ENCODE measurements at places on chromosomes 3 and 15.

- DNase-seq = no peak
These were observed 80.4 kb downstream of the TRANK1 start for GRCh38 chr3:36864180-36865053.

GRCh38 chr3:117407317-117407716, 697.7 kb downstream of the TUSC7 start:
- DNase-seq = no peak

DNA sequence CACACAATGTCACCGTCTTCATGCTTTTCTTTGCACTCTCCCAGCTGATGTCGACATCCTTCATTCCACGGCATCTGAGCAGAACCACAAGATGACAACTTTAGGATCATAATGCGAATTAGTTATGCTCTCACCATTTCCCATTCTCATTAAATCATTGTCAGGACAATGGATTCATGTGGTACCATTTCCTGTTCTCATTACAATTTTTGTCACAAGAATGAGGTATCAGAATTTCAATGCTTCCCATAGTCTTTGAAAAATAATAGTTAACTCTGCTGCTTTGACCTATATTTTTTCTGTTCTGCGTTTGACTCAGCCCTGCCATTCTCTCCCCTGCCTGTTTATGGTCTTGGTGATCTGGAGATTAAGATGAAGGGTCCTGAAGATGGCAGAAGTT, 175.7 kb upstream of the MDFIC2 start:
- DNase-seq = no peak

GRCh38 chr3:25604107-25604805, 60.5 kb downstream of the TOP2B start:
- no peak for DNase-seq

DNA sequence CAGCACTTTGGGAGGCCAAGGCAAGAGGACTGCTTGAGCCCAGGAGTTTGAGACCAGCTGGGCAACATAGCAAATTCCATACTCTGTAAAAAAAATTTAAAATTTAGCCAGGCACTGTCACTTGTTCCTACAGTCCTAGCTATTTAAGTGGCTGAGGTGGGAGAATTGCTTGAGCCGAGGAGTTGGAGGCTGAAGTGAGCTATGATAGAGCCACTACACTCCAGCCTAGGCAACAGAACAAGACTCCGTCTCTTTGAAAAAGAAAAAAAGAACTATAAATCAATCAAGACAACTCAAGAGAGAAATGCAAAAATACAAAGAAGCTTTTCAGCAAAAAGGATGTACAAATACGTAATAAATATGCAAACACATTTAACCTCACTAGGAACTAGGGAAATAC, 78.8 kb downstream of the TJP1 start:
- DNase-seq = no peak

- DNase-seq = no peak
These were observed 10.2 kb downstream of the TADA3 start for GRCh38 chr3:9781978-9782603.

- no peak for DNase-seq
These were observed 597.4 kb downstream of the RSL24D1 start for GRCh38 chr15:54599386-54599785.

GRCh38 chr3:122006267-122006666, 15.8 kb downstream of the ILDR1 start:
- DNase-seq = no peak

GRCh38 chr15:73571346-73571745, 61.8 kb downstream of the NPTN start:
- DNase-seq = no peak

DNA sequence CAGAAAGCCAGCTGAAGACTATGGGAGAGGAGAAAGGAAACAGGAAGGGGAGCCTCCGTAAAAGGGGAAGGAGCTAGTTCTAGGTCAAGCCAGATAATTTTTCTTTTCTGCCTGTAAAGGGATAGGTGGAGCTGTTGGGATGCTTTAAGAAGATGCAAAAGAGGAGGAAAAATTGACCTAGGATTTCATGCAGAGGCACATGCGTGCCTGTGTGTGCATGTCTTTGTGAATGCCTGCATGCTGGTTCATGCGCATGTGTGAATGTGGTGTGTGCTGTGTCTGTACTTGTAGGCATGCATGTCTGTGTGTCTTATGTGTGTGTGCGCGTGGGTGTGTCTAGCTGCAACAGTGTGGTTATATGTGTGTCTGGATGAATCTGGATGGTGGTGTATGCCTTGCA, 27.3 kb downstream of the CCDC33 start:
- no peak for DNase-seq

GRCh38 chr15:98668566-98669308, 20.4 kb downstream of the IGF1R start:
- DNase-seq = no peak

GRCh38 chr3:52310861-52311575, 5.1 kb upstream of the DNAH1 start:
- no peak for DNase-seq

DNA sequence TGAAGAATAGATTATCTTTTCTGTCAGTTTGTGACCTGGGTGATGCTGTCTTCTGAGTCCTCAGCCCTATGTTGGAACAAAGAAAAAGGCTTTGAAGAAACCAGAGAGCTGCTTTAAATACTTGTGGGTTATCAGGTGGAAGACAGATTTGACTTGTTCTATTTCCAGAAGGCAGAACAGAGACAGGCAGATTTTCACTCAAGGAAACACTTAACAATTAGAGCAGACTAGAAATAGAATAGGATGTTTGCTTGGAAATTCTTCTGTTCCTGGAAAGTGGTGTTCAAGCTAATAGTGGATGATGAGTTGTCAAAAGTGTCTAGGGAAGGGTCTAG, 219.4 kb downstream of the UBE2E2 start:
- no peak for DNase-seq

GRCh38 chr15:92714477-92715401, 59.2 kb upstream of the FAM174B start:
- DNase-seq = peak; percentile 68

DNA sequence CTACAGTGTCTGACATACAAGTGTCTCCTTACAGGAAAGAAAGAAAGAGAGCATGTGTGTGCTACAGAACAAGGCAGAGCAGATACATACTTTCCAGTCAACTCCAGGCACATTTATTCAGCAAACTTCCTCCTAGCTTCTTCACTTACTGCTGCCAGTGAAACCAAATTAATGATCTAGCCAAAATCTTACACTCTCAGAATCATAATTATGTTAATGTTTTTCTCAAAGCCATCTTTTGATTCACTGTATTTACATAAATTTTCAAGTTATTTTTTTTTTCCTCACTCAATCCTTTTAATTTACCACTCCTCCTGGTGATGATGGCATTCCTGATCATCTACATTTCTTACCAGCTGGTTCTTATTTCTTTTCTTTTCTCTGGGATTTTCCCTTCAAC, 326.7 kb downstream of the IGSF11 start:
- DNase-seq = no peak

DNA sequence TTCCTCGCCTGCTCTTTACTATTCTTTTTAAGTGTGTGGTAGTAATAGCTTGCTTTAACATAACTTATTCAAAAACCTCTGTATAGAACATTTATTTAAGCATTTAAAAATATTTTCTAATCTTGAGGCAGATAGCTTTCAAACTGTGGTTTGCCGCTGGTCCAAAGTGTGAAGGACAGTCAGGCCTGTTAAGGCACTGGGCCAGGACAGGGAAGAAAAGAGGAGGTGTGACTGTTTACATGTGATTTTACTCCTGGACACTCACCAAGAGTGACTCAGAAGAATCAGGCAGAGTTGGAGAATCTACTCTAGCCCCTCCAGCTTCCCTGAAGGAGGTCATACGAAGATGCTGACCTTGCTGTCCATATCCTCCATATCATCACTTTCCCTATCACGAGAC, 44.7 kb downstream of the CEP152 start:
- no peak for DNase-seq

DNA sequence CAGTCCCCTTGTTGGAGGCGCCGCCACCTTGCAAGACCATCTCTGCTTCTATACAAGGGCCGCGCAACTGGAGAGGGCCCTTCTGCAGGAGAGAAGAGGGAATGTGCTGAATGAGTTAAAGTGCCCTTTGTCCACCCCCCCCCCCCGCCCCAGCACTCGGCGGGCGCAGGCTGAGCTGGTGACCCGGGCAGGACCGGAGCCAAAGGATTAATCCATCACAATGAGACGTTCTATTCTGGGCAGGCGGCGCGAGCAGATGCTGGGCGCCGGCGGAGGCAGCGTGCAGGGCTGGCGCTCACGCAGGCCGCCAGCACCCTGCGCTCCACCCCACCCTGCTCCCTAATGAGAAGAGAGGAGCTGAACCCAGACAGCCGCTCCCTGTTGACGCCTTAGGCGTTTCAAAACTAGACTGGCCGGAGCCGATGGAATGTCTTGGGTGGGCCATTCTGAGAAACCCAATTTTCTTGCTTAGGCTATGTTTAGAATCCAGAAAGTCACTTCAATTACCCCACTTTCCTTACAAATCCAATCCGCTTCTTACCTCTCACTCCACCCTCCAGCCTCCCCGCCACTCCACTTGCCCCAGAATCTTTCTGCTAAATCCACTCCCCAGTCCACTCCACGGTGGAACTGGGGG, 32.9 kb downstream of the GJD2 start:
- DNase-seq = no peak

DNA sequence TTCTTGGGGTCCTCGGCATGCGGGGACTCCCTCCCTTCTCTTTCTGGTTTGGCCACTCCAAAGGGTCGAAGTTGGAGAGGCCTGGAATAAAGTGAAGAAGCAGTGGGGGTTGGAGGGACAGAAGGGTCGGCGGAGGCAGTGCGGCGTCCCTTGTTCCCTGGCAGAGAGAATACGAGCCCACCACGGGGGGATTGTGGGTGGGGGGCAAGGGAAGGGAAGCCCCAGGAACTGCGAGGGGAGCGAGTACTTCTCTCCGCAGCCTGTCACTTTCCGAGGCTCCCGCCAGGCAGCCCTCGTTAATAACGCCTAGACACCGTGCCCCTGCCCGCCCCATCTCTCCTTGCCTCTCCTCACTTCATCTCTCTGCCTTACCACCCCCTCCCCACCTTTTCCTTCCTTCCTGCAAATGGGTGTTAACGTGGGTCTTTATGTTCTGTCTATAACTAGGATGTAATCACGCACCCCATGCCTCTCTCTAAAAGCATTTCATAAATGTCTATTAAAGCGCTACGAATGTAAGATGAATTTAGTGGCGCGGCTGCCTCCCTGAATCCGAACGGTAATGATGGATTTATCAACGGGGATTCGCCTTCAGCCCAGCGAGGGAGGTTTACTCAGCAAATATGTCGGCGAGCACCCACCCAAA, 13.7 kb downstream of the NR2F2 start:
- no peak for DNase-seq

GRCh38 chr15:63979262-63979793, 67.0 kb downstream of the DAPK2 start:
- no peak for DNase-seq

DNA sequence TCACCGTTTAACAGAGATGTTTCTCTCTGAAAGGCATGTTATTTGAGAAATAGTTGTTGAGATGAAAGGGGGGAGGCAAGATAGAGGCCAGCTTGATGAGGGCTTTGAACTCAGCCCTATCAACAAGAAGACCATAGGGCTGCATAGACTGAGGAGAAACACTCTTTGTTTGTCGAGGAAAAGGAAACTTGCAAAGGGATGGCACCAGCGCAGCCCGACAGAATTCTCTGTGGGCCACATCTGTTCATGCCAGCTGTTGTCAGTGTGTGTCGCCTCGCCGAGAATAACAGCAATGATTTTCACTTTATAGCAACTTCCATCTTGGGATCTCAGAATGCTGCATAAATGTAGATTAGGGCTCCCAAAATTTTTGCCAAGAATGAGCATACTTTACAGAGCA, 478.3 kb upstream of the TPRG1 start:
- no peak for DNase-seq

All from stimulated activated CD4-positive, alpha-beta T cell treated with anti-CD3 and anti-CD28 coated beads, TNF-alpha, amount 100 ng/mL, for 24 hours (primary cell).